ENCODE measurements at places on chromosomes 12 and 14. TPM values are rescaled to one million over a fixed set of nuclear protein-coding genes. Genes with fewer than 3 reads are reported as not detected.

The NR1H4 gene
- not detected for total RNA-seq

The SYCP3 gene
- 0.36 TPM for total RNA-seq

The GALNT6 gene
- total RNA-seq: 18.0 TPM

The PPM1H gene
- total RNA-seq: not detected

The ANO4 gene
- not detected for total RNA-seq

The SCAF11 gene
- total RNA-seq: 117 TPM

The KCNC2 gene
- total RNA-seq: not detected

The VAMP1 gene
- 50.0 TPM for total RNA-seq

The SERPINA1 gene
- 1.0 TPM for total RNA-seq

The GPD1 gene
- total RNA-seq: 0.16 TPM

The NTS gene
- not detected for total RNA-seq

The JAG2 gene
- total RNA-seq: 4.1 TPM

The FBXW8 gene
- total RNA-seq: 8.5 TPM

The SLC8A3 gene
- 0.54 TPM for total RNA-seq

The RIMBP2 gene
- not detected for total RNA-seq

The FGD6 gene
- total RNA-seq: 0.54 TPM

The TCL1B gene
- total RNA-seq: not detected

The SOCS2 gene
- total RNA-seq: 40.5 TPM

The BHLHE41 gene
- total RNA-seq: not detected

The VDR gene
- total RNA-seq: 84.6 TPM

The RND1 gene
- 3.2 TPM for total RNA-seq

The SDR9C7 gene
- total RNA-seq: not detected

The PMCH gene
- not detected for total RNA-seq

The DIP2B gene
- 21.2 TPM for total RNA-seq

The SPSB2 gene
- total RNA-seq: 2.6 TPM

The BEGAIN gene
- 6.0 TPM for total RNA-seq

The RNFT2 gene
- total RNA-seq: 10.7 TPM

The SLC39A5 gene
- 0.54 TPM for total RNA-seq

The STYK1 gene
- total RNA-seq: 0.70 TPM
